ENCODE measurements at places on chromosomes 1 and 21. TPM values are rescaled to one million over a fixed set of nuclear protein-coding genes. Genes with fewer than 3 reads are reported as not detected.

The DCST2 gene
- 4.4 TPM for total RNA-seq

DNA sequence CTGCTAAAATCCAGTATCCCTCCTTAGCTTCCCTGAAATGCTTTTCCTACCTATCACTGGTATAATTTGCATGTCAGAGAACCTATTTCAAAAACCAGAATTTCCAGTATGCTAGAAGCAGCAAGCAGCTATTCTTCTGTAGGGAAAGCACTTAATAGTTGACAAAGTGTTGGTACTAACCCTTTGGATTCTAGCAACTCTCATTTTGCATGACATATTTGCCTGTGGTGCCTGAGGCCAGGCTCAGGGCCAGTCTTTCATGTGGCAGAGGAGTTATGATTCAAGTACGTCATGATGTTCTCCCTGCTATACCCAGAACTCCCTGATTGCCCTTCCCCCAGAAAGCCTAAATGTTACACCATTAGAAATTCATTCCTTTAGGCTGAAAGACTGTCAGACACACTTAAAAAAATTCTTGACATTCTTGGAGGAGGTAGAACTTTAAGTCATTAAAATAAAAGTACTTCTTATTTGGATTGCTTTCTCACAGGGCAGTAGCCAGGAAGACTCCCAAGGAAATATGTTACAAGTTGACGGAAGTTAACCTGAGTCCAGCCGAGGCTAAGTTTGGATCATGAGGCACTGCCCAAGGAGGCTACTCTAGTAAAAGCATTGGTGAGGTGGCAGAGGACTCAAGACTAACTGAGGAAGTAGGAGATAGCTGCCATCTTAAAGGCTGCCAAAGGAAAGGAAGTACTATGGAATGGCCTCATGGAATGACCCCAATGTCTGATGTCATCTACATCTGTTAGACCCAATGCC, 298.4 kb upstream of the SPAG17 start:
- no peaks in the 10 kb centered on the region for H3K27me3 ChIP-seq
- no peaks in the 10 kb centered on the region for H3K4me1 ChIP-seq
- DNase-seq: no peak
- H3K4me3 ChIP-seq: no peak overlapping the region
- no peaks in the 10 kb centered on the region for H3K36me3 ChIP-seq
- no peak overlapping the region for H3K27ac ChIP-seq

The B3GALT2 gene
- total RNA-seq: 0.33 TPM

DNA sequence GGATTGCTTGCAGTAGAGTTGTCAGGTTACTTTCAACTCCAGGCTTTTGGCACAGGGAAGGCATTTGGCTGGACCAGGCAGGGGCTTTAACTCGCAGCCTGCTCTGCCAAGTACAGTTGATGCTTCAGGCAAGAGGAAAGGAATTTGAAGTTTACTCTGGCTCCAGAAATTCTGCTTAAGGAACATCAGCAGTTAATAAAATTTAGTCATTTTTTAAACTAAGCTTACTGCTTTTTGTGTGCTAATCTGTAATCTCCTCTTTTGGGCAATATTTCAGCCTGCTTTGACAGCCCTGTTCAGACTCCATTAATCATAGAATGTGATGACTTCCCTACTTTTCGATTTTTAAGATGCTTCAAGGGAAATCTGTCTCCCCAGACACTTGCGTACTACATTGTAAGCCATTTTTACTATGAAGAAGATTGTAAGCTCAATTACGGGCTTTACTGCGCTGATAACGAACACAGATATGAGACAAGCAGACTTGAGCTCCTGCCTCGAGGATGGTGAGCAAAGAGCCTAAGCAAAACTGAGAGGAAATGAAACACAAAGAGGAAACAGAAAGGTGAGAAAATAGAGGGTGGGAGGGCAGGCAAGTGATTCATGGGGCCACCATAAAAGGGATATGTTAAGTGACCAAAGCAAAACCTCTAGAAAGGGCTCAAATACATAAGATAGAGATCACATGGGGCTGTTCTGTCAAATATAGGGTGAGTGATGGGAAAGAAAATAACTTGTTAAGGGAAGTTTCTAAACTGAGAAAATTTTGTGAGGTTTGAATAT, 76.6 kb upstream of the VAV3 start:
- peak; percentile 84 for DNase-seq
- no peak overlapping the region for H3K4me3 ChIP-seq
- H3K27ac ChIP-seq: peak overlapping the region; percentile 84
- peaks cover 18% of the 10 kb centered on the region for H3K4me1 ChIP-seq

The HRNR gene
- total RNA-seq: not detected

- H3K27ac ChIP-seq: no peak overlapping the region
- H3K4me1 ChIP-seq: no peaks in the 10 kb centered on the region
Observed at GRCh38 chr1:172939475-172939874, 111.3 kb downstream of the TNFSF18 start.

GRCh38 chr1:225360119-225360518, 67.7 kb downstream of the LBR start:
- H3K27me3 ChIP-seq: no peaks in the 10 kb centered on the region
- H3K27ac ChIP-seq: no peak overlapping the region
- no peaks in the 10 kb centered on the region for H3K36me3 ChIP-seq
- H3K4me3 ChIP-seq: no peak overlapping the region
- no peaks in the 10 kb centered on the region for H3K4me1 ChIP-seq

The S100B gene
- 242 TPM for total RNA-seq

- H3K27me3 ChIP-seq: no peaks in the 10 kb centered on the region
- no peak overlapping the region for H3K4me3 ChIP-seq
- no peak overlapping the region for H3K27ac ChIP-seq
- no peaks in the 10 kb centered on the region for H3K4me1 ChIP-seq
- no peaks in the 10 kb centered on the region for H3K36me3 ChIP-seq
Observed at GRCh38 chr1:57164584-57164983, 198.8 kb upstream of the C8B start.

GRCh38 chr21:46113497-46114176, 15.7 kb downstream of the COL6A2 start:
- H3K4me1 ChIP-seq: no peaks in the 10 kb centered on the region
- DNase-seq: no peak
- H3K4me3 ChIP-seq: no peak overlapping the region
- H3K27me3 ChIP-seq: no peaks in the 10 kb centered on the region
- no peaks in the 10 kb centered on the region for H3K36me3 ChIP-seq
- no peak overlapping the region for H3K27ac ChIP-seq

DNA sequence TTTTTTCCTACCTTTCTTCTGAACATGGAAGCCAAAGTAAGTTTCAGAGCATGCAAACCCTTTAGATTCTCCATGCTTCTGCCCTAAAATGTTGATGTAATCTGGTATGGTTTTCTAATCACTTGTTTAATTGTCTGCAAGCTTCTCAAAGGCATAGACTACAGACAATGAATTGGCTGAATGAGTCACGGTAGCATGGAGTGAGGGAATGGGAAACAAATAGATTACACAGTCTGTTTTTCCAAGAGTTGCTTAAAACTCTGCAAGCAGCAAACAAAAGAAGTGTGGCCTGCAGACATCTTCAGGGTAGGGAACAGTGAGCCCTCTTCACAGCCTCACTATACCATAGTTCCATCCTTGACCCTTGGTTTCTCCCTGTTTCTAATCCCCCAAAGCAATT, 326.0 kb downstream of the BARHL2 start:
- no peak for DNase-seq
- no peak overlapping the region for H3K4me3 ChIP-seq
- H3K4me1 ChIP-seq: no peaks in the 10 kb centered on the region
- H3K27me3 ChIP-seq: no peaks in the 10 kb centered on the region
- no peak overlapping the region for H3K27ac ChIP-seq

DNA sequence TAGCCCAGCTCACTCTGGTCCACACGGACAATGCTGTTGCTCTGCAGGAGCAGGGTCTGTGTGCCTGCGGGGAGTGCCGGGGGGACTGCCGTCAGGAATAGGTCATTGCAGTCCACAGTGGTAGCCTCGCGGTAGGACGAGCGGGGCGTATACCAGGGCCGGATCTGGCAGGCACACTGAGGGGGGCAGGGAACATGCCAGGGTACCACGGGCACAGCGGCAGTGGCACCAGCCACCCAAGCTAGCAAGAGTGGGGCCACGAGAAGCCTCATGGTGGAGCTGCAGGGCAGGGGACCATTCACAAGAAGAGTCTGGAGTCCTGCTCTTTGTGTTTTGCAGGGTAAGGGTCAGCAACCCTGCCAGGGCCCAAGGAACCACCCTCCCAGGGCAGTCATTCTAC, 65.8 kb downstream of the LRRN2 start:
- no peaks in the 10 kb centered on the region for H3K36me3 ChIP-seq
- no peak overlapping the region for H3K27ac ChIP-seq
- H3K27me3 ChIP-seq: no peaks in the 10 kb centered on the region
- H3K4me1 ChIP-seq: peaks cover 4% of the 10 kb centered on the region
- no peak overlapping the region for H3K4me3 ChIP-seq

DNA sequence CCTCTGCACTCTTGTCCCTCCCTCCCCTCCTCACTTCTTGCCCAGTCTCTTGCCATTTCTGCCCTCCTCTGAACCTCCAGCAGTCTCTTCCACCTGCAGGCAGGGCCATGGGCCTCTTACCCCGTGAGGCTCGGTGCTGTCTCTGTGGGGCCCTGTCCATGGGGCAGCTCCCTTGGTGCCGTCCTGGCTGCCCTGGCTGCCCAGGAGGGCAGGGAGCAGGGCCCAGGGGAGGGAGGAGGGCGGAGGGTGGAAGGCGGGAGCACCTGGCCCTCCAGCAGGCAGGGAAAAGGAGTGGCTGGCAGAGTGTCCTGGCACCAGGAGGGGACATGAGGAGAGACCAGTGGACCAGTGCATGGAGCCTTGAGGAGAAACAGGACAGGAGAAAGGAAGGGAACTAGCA, at the start of gene RORC:
Gene RORC, minus strand, starts transcription at position 198 of the 400 bp plus-strand sequence. Its CDS starts 38 bp downstream, at position 160.
- peak; percentile 82 for DNase-seq
- peaks cover 3% of the 10 kb centered on the region for H3K4me1 ChIP-seq
- peak within 1 kb of the TSS; percentile 64 for H3K4me3 ChIP-seq

The CLDN19 gene
- total RNA-seq: 3.1 TPM

The FUCA1 gene
- total RNA-seq: 44.2 TPM

DNA sequence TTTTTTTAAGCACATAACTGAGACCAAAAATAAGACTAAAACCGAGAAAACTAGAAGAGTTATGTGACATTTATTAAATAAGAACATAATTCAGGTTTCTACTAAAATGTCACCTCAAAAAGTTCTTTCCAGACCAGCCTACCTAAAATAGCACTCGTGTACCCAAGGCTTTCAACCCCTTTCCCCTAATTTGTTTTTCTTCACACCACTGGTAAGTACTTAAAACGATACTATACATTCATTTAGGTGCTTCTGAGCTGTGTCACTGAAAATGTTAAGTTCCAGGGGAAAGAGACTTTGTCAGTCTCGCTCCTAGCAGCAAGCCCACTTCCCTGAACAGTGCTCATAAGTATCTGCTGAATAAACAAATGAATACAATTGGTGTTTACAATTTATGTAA, 6.8 kb downstream of the RRAGC start:
- H3K4me3 ChIP-seq: no peak overlapping the region
- DNase-seq: no peak
- no peaks in the 10 kb centered on the region for H3K27me3 ChIP-seq
- H3K27ac ChIP-seq: no peak overlapping the region
- no peaks in the 10 kb centered on the region for H3K4me1 ChIP-seq

DNA sequence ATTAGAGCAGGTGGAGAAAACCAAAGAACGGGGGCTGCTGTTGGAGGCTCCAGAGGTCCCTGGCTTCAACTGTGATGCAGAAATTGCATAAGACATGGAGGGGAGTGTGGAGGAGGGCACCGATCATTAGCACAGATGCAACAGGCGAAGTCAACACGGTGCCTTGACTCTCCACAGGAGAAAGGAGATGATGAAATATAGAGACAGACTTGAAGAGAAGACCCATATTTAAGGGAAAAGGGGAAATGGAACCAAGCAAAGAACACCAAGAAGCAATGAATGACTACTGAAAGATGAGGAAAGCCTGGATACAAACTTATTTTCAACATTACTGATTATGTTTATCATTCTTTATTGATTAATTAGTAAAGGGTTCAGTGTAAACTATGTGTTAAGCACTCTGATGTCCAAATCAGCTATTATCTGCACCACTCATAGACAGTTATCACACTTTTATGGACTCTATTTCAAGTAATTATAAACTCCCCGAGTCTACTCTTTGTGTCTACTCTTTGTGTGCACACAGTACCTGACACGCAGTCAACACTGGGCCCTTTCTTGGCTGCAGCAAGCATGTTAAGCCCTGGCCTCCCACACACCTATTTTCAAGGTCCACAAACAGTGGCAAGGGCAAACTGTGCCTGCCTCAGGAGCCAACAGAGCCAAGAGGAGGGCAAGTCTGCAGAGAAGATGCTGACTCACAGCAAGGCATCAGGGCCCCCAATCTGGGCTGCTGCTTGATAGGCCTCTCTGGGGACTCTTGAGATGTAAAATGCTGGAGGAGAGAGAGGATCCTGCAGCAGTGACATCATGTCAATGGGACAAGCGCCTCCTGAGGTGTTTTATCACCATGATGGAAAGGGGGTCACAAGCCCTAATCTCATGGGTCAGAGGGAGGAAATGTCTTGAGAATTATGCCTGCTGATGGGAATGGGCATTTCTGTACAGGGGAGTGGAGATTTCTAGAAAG, 17.6 kb downstream of the PCNX2 start:
- no peak overlapping the region for H3K27ac ChIP-seq
- H3K4me1 ChIP-seq: no peaks in the 10 kb centered on the region
- DNase-seq: no peak

- no peaks in the 10 kb centered on the region for H3K36me3 ChIP-seq
- no peaks in the 10 kb centered on the region for H3K4me1 ChIP-seq
- no peak overlapping the region for H3K4me3 ChIP-seq
- no peak overlapping the region for H3K27ac ChIP-seq
Observed at GRCh38 chr1:4050998-4051397, 150.9 kb upstream of the C1orf174 start.

The FNBP1L gene
- total RNA-seq: 63.6 TPM

DNA sequence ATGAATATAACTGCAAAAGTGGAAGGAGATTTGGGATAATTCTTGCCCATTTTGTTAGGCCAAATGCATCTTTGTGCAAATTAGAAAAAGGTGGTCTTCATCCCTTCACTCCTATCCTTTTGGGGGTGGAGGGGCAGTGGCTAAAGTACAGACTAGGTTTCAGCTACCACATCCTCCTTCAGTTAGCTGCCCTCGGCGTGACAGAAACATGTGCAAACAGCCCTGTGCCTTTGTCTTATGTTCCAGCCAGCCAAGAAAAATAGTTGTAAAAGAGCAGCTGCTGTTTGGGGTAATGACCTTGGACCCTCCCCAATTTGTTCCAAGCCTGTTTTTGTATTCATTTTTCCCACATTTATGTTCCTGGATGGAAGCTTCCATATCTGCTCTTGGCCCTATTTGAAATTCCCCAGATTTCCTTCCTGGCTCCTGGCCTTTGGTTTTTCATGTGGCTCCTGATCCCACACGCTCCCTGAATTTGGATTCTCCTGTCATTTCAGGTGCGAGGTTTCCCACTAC, 8.3 kb upstream of the LGALS8 start:
- no peak overlapping the region for H3K4me3 ChIP-seq
- H3K27ac ChIP-seq: peak overlapping the region; percentile 14
- no peaks in the 10 kb centered on the region for H3K36me3 ChIP-seq
- no peaks in the 10 kb centered on the region for H3K27me3 ChIP-seq

GRCh38 chr1:17001760-17002523, 9.8 kb downstream of the ATP13A2 start:
- H3K4me3 ChIP-seq: no peak overlapping the region
- DNase-seq: no peak
- H3K27me3 ChIP-seq: no peaks in the 10 kb centered on the region
- no peak overlapping the region for H3K27ac ChIP-seq
- no peaks in the 10 kb centered on the region for H3K4me1 ChIP-seq
- no peaks in the 10 kb centered on the region for H3K36me3 ChIP-seq

- no peaks in the 10 kb centered on the region for H3K4me1 ChIP-seq
- no peak overlapping the region for H3K4me3 ChIP-seq
- H3K36me3 ChIP-seq: no peaks in the 10 kb centered on the region
Observed at GRCh38 chr1:65813956-65814355, 21.3 kb downstream of the PDE4B start.

The VHLL gene
- total RNA-seq: 0.98 TPM

Measured in breast epithelium (tissue), 4 donors.